ENCODE measurements at places on chromosomes 6 and 20.

DNA sequence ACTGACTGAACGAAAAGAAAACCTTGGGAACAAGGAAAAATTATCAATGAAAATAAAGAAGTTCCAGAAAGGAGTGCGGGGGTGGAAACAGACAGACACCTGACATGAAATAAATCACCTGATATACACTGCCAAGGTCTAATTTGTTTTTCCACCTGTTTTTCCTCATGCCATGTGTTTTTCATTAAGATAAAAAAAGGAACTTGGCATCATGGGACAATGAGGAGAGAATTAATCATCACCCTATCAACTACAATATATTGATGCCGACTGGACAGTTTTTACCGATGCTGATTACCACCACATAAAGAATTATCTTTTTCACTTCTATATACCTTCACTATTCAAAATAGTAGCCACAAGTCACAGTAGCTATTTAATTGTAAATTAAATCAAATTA lies 233.2 kb downstream of the ARHGAP18 start:
- DNase-seq = no peak

DNA sequence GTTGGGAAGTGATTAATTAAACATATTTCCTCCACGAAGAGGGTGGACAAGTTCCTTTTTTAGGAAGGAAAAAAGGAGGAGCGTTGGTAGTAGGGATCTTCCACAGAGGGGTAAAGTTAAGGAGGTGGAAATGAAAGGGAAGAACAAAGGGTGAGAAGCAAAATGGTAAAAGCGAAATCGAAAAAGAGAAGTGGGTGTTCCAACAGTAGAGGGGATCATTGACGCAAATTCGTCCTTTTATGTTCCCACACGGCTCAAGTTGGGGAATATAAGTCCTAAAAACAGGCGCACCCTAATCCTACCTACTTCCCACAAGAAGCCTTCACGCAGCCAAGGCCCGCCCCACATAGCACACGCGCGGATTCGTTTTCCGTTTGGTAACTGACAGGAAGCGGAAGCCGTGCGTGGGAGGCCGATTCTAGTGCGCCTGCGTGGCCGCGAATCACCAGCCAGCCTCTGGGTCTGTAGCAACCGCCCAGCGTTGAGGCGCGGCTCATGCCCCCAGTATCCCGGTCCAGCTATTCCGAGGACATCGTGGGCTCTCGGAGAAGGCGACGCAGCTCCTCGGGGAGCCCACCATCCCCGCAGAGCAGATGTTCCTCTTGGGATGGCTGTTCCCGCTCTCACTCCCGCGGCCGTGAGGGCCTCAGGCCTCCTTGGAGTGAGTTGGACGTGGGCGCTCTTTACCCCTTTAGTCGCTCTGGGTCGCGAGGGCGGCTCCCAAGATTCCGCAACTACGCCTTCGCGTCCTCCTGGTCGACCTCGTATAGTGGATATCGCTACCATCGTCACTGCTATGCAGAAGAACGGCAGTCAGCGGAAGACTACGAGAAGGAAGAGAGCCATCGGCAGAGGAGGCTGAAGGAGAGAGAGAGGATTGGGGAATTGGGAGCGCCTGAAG lies at the start of gene NKAPL:
NKAPL (plus strand) TSS at position 421 of the 901 bp plus-strand sequence; CDS start at position 496, 75 bp downstream.
- peak; percentile 40 for DNase-seq

DNA sequence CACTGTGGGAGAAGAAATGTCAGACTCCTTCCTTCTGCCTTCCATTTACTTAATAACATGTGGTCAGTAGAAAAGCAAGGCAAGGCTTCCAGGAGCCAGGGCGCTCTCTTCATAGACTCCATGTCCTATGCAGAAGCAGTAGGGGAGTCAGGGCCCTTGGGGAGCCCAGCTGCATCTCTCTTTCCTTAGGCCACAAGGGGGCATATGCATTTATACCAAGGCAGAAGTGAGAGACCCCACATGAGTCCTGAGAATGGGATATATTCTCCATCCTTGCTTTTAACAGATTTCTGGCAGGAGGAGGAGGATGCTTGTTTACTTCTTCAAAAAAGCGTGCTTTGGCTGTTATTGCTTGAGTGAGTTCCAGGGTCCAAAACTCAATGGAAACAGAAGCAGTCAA lies 198.5 kb downstream of the HIVEP2 start:
- no peak for DNase-seq

GRCh38 chr6:165167861-165168260 lies 141.5 kb downstream of the C6orf118 start:
- no peak for DNase-seq

DNA sequence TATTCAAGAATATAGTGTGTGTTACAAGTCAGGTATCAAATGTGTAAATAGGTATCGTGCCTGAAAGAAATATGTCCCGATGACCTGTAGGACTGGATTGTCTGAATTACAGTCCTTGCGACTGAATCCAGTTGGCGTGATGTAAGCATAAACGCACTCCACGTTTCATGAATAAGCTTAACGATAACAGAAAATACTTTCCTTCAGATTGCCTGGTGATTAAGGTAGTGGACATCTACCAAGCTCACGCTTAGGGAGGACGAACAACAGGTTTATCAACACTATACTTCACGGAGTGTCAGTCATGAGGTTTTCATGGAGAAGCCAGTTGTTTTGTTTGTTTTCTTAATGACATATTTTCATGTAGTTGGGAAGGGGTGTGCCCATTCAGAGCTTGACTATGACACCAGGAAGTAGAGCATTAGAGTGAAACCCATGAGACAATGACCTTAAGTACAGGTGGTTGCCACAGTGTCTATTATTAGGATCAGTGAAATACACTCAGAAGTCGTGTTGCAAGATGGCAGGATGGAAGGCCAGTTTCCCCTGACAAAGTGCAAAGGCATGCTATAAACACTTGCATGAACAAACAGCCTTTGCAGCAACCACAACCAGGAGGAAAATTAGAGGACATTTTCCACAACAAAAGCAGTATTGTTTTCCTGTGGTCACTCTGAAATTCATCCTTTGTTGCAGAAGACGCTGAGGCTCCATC lies 305.8 kb upstream of the PRDM1 start:
- DNase-seq = peak; percentile 45

- DNase-seq = peak; percentile 87
These were observed 1.3 kb downstream of the TAPBP start for GRCh38 chr6:33312361-33313104.

DNA sequence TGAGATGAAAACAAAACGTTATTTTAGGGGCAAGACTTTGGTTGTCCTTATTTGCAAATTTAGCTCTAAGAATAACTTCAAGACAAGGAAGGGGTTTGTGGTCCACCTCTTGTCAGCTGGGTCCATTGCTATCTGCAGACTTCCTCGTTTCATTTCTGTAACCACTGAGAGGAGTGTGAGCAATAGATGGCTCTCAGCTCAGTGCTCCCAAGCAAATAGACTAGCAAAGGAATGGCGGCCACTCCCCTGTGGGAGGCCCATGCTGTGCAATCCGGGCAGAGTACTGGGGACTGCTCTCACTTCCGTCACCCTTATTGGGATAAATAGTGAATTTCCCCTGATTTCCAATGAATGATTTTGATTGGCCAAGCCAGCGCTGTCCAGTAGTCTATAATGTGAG lies 176.6 kb downstream of the ZDHHC14 start:
- DNase-seq = no peak

DNA sequence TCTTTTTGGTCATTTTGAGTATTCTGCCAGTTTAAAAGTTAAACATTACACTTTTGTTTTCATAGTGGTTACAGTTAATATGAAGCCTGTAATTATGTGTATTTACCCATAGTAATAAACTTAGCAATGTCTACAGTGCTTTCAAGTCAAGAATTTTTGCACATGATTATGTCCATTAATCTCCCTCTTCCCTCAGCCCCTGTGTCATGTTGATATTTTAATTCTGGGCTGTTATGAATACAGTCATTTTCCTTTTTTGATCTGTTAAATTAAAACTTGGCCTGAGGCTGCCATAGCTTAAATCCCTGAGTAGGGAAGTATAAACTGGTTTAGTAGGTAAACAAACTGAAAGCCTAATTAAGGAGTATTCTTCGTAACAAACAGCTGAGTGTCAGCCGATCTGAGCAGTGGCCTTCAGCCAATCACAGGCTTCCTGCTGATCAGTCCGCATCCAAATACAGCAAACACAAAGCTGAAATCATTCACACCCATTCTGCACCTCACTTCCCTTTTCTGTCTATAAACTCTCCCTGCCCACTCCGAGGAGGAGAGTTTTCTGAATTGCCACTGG lies 9.5 kb upstream of the SFT2D1 start:
- peak; percentile 94 for DNase-seq

GRCh38 chr6:42403831-42404230 lies 47.9 kb downstream of the TRERF1 start:
- no peak for DNase-seq

DNA sequence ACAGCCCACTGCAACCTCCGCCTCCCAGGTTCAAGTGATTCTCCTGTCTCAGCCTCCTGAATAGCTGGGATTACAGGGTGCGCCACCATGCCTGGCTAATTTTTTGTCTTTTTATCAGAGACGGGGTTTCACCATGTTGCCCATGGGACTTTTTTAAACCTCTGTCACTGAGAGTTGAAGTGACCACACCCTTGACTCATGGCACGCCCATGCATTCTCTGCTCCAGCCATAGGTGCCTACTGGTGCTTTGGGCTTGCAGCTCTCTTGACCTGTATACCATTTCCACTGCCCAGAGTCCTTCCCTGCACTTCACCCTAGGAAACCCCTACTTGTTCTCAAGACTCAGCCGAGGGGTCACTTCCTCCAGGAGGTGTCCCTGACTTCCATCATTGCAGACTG lies 2.4 kb upstream of the SCRT2 start:
- DNase-seq = no peak

GRCh38 chr6:143402721-143403336 lies 47.7 kb downstream of the ADAT2 start:
- DNase-seq = no peak

DNA sequence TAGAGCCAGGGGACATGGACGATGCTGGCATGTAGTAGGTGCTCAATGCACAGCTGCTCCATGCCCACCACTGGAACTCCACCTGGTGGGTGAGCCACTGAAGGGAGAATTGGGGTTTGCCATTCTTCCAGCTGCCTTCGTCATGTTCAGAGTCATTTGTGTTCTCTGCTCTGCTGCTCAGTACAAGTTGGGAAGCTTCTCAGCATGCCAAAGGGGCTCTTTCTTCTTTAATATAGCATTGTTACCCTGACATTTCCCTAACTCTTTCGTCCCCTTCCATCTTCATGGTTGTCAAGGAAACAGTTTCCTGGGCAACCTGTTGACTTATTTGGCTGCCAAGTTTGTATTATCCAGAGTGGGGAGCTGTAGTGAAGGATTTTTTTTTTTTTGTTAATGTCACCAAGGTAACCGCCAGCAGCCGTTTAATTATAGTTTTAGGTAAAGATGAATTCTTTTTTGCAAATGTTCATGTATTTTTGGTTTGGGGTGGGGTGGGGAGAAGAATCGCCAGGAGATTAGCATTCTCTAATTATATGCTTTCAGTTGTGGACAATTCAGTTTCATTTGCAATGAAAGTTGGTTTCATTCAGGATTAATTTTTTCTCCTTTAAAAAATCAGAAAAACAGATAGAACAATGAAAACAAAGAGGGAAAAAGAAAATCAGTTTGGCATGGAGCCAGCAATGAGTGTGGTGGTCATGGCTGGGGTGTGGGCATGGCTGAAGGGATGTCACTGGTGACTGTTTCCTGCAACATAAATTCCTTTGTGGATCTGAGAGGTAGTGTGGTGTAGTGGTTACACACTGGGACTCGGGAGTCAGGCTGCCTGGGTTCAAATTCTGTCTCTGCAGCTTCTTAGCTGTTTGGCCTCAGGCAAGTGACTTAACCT lies 73.0 kb upstream of the KCNG1 start:
- DNase-seq = no peak

- no peak for DNase-seq
These were observed 210.7 kb downstream of the BCAS1 start for GRCh38 chr20:53859684-53860083.

DNA sequence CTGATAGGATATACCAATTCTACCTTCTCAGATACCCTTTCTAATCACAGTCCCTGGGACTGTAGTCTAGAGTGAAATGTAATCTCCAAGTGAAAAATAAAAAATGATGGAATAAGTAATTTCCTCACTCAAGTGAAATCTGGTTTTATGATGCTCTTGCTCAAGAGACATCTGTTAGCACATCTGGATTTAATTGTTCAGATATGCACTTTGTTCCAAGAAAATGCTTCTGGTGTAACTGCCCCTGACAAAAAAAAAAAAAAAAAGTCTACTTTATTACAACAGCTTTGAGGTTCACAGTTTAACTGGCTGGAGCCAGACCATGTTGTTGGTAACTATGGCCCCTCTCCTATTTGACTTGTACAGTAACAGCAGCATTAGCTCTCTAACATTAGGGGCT lies 251.8 kb downstream of the BTBD9 start:
- no peak for DNase-seq

- no peak for DNase-seq
These were observed 25.3 kb upstream of the KIF3B start for GRCh38 chr20:32252189-32252588.

- no peak for DNase-seq
These were observed 21.2 kb upstream of the CDKN1A start for GRCh38 chr6:36657271-36657670.

GRCh38 chr6:52301326-52301725 lies 16.8 kb upstream of the MCM3 start:
- DNase-seq = no peak

DNA sequence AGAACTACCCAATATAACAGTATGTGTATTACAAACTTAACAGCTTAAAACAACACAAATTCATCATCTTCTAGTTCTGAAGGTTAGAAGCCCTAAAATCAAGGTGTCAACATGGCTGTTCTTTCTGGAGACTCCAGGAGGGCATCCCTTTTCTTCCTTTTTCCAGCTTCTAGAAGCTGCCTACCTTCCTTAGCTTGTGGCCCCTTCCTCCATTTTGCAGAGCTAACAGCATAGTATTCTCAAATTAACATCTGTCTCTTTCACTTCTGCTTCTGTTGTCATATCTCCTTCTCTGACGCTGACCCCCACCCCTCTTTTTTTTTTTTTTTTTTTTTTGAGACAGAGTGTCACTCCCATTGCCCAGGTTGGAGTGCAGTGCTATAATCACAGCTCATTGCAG lies 52.8 kb upstream of the AKIRIN2 start:
- DNase-seq = no peak

DNA sequence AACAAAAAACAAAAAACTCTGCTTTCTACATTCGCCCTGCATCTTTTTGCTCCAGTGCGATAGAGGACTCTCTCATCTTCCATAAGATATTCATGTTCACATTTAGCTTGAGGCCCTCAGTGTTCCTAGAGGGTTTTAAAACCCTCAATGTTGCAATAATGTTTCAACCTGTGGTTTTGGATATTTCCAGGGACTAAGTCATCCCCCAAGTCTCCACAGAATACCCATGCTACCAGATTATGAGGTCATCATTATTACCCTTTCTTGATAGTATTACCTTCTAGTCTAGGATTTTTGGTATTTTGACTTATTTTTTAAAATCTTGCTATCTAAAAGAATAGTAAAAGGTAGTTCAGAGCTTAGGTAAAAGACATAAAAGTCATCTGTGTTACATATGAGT lies 480.5 kb upstream of the ID4 start:
- DNase-seq = peak; percentile 64

- no peak for DNase-seq
These were observed 264.3 kb downstream of the TFAP2C start for GRCh38 chr20:56893226-56893917.

- peak; percentile 38 for DNase-seq
These were observed 24.7 kb downstream of the ADGRG6 start for GRCh38 chr6:142326540-142326939.
